Posterior cingulate gyrus (tissue), 11 donors: ENCODE measurements at places on chromosomes 5 and 9.

DNA sequence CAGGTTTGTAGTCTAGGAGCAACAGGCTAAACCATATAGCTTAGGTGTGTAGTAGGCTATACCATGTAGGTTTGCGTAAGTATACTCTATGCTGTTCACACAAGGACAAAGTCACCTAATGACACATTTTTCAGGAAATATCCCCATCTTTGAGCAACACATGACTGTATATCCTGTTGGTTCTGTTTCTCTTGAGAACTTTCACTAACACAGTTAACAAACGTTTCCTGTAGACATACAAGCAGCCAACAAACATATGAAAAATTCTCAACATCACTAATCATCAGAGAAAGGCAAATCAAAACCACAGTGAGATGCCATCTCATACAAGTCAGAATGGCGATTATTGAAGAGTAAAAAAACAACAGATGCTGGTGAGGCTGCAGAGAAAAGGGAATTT lies 68.2 kb downstream of the NR2F1-AS1 start:
- no peak for DNase-seq

DNA sequence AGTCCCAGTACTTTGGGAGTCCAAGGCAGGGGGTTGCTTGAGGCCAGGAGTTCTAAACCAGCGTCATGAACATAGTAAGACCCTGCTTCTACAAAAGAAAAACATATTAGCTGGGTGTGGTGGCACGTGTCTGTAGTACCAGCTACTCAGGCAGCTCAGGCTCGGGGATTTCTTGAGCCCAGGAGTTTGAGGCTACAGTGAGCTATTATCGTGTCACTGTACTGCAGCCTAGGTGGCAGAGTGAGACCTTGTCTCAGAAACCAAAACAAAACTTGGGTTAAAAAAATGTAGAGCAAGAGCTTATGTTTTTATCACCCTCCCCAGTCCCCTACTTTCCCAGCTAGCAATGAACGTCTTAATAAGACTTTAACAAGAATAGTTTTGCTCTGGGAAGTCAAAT lies 46.7 kb downstream of the UHRF2 start:
- DNase-seq = no peak

DNA sequence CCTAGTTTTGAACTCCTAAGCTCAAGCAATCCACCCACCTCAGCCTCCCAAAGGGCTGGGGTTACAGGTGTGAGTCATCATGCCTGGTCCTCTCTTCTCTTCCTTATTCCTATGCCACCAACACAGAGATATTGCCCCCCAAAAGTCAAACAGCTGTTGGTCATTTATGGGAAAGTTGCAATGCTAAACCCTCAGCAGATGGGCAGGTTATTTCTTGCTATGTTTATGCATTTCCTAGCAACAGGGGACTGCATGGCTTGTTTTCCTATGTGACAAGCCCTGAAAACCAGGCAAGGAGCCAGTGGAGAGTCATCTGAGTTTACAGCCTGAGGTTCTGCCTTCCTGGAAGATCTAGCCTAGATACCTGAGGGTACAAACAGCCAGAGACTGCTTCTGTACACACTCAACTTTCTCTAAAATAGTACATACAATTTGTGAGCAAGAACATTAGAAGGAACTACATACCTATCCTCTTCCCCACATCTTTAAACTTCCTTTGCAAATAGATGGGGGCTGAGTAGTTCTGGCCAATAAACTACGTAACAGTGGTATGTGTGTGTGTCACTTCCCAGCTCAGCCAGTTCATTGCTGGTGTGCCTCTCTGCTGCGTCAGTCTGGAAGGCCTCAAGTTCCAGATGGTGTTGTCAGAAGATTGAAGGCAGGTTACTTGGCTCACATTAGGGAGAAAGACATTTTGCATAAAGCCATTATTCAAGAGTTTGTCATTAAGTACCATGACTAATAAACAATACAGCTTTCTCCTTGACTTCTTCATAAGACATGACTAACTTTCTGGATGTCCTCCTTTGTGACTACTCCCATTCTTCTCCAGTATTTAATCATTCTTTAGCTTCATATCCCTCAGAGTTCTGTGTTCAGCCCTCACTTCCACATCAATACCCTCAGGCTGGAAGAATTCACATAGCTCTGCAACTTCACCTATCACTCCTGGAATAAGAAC lies 65.3 kb downstream of the CSNK1A1 start:
- no peak for DNase-seq

DNA sequence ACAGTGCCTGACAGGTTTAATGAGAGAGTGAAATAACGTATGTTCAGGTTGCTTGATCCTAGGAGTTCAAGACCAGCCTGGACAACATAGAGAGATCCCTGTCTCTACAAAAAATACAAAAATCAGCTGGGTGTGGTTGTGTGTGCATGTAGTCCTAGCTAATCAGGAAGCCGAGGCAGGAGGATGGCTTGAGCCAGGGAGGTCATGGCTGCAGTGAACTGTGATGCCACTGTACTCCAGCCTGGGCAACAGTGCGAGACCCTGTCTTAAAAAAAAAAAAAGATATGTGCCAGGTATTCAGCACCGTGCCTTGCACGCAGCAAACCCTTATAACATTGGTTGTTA lies 38.8 kb upstream of the SPRY4 start:
- no peak for DNase-seq

DNA sequence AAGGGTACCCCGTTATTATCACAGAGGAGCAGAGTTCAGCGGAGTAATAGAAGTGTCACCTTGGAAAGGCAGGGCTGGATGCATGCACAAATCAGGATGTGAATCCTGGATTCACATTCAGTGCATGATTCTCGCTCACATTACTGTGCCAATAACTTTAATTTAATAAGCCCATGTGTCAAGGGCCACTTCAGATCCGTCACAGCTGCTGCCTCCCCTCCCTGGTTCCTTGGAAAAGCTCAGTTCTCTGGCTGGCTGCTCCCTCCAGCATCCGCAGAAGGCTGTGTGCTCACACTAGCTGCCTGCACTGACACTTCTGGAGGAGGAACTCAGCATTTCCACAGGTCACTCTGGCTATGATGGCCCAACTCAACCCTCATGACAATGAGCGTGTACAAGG lies 256.8 kb upstream of the ADAMTS16 start:
- no peak for DNase-seq

DNA sequence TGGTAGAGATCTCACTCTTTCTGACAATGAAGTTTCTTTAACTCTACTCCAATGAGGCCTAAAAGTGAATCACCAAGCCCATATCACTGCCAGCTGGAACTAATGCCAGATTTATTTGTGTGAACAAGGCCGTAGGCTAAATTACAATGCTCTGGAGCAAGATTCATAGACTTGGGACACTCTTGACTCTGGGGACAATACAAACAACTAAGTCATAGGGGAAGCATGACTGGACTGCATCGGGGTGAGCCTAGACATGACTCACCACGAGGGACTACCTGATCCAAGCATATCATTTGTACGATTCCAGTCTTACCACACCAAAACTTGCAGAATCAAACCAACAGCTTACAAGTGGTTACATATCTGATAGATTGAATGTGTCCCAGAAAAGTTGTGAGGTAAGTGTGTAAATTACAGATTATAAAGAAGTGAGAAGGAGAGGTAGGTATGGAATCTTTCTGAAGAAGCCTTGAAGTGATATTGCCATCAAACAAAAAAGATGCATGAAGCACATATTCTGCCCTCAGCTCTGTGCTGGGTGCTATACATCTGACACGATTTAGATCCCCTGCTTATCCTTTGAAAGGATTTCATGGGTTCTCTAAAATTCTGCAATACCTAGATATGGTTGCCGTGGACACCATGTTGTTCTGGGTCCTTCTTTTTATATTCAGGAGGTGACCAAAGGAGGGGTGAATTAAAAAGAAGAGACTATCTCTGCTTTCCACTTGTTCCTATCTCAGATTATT lies 199.3 kb upstream of the PDE4D start:
- no peak for DNase-seq
